Right ventricle myocardium superior (tissue), 1 donor: ENCODE measurements at places on chromosomes 3 and 15. TPM values are rescaled to one million over a fixed set of nuclear protein-coding genes. Genes with fewer than 3 reads are reported as not detected.

DNA sequence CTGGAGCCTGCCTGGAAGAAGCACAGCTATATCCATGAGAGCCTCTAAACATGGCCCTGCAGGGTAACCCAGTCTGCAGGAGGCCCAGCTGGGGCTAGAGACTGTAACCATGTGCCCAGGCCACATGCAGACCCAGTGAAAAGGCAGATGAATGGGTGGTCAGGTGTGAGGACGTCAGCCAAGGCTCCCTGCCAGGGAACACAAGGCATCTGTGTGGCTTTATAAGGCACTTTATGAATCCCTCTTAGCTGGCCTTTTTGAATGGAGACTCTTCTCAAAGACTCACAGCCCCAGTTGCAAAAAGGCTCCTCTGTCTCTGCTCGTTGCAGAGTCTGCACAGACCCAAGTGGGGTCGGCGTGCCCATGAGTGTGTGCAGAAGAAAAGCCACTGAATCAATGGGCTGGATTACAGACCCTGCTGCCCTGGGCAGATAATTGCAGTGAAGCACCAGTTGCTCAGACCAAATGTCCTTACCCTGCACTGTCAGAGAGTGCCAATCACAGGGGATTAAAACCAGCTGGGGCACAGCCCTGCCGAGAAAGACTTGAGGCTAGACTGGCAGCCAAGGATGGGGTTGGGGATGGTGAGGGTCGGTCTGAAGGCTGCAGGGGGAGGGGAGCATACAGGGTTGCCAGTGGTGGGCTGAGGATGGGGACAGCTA is 154.2 kb downstream of the RAB11A start:
- DNase-seq: no peak

- DNase-seq: no peak
These were observed 153.5 kb downstream of the CLSTN2 start for GRCh38 chr3:140088513-140088912.

DNA sequence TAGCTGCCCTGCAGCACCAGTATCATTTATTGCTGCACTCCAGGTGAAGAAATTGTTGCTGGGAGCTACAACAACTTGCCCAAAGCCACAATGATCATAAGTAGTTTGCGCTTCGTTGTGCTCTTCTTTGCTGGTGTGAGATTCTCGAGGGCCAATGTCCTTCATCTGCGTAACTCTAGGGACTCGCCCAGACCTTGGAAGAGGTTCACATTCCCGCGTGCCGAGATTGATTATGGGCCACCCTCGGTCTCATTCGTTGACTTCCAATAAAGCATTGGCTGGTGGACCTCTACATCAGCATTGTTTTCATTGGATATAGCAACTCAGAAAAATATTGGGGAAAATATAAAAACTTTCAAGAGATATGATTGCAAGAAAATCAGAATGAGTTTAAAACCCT is 423 bp upstream of the PHLDB2 start:
- no peak for DNase-seq

GRCh38 chr3:41167722-41168497 is 31.4 kb upstream of the CTNNB1 start:
- no peak for DNase-seq

Gene FAM174B
- total RNA-seq: 11.9 TPM

Gene PLSCR5
- total RNA-seq: not detected
